ENCODE measurements at places on chromosomes 4 and X.

GRCh38 chr4:82988323-82988832 is 22.2 kb downstream of the LIN54 start:
- DNase-seq, result no peak

GRCh38 chrX:15751155-15751819 is 13.2 kb downstream of the CA5B start:
- DNase-seq, result no peak

DNA sequence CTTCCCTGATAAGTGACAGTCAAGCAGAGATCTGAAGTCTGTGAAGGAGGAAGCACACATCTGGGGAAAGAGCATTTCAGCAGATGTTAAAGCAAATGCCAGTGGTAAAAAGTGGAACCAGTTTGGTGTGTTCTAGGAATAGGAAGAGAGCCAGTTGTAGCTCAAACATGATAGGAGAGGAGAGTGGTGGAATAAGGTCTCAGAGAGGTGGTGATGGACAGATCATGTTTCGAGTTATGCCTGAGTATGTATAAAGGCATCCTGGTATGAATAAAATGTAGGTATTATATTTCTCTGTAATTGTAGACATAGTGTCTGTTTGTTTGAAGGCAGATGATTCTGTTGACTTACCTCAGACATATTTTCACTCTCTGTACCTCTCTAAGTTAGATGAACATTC is 89.1 kb downstream of the LARP7 start:
- no peak for DNase-seq

DNA sequence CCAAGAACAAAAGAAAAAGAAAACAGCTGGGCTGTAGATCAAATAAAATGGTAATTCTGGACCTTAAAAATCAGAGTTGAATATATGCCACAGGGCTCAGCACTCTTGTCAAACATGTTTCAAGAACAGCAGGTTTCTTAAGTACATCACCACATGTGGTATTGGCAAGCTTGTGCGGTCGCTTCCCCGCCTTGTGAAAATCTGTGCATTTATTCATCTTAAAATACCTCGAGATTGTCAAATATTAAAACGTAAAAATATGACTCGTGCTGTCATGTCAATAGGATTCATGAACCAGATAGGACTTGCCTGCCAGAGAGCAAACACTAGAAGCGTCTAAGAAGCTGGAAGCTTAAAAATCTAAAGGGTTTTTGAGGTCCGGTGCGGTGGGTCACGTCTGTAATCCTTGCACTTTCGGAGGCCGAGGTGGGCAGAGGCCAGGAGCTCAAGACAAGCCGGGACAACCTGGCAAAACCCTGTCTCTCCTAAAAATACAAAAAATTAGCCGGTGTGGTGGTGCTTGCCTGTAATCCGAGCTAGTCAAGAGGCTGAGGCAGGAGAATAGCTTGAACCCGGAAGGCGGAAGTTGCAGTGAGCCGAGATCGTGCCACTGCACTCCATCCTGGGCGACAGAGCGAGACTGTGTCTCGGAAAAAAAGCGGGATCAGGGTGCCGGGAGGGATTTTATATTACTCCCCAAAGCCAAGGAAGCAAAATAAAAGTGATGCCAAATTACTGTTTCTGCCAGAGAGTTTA is 40.2 kb upstream of the TMEM154 start:
- DNase-seq, result no peak

- DNase-seq, result no peak
Measured at GRCh38 chr4:113303315-113303714, 253.9 kb downstream of the ANK2 start.

- no peak for DNase-seq
Measured at GRCh38 chr4:751676-752075, 46.0 kb downstream of the PCGF3 start.

GRCh38 chr4:87949961-87950360 is 25.6 kb upstream of the SPP1 start:
- no peak for DNase-seq

DNA sequence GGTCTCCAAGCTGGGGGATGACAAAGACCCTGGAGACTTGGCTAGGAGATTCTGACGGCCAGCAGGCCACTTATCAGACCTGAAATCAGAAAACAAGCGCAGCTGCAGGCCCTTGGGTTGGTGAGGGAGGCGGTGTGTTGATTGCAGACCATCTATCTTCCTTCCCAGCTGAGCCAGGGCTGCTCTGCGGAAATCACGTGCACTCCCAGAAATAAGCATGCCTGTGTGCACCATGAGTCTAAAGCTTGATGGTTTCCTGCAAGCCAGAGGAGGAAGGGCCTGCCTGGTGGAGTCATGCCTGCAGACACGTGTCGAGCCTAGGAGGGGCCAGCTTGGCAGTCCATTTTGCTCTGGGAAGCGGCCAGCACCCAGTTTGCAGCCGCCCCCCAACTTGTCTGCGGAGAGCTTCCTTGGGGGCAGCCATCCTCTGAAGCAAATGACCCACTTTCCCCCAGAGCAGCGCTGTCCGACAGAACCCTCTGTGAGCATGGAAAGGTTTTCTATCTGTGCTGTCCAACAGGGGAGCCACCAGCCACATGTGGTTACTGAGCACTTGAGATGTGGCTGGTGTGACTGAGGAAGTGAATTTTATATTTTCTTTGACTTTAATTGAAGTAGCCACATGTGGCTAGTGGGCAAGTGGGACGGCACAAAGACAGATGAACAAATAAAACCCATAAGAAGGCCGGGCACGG is 175.7 kb upstream of the BCOR start:
- no peak for DNase-seq

- no peak for DNase-seq
Measured at GRCh38 chr4:28269426-28269825, 1408.8 kb downstream of the STIM2 start.

GRCh38 chr4:185799442-185799841 is 12.6 kb downstream of the SORBS2 start:
- no peak for DNase-seq

DNA sequence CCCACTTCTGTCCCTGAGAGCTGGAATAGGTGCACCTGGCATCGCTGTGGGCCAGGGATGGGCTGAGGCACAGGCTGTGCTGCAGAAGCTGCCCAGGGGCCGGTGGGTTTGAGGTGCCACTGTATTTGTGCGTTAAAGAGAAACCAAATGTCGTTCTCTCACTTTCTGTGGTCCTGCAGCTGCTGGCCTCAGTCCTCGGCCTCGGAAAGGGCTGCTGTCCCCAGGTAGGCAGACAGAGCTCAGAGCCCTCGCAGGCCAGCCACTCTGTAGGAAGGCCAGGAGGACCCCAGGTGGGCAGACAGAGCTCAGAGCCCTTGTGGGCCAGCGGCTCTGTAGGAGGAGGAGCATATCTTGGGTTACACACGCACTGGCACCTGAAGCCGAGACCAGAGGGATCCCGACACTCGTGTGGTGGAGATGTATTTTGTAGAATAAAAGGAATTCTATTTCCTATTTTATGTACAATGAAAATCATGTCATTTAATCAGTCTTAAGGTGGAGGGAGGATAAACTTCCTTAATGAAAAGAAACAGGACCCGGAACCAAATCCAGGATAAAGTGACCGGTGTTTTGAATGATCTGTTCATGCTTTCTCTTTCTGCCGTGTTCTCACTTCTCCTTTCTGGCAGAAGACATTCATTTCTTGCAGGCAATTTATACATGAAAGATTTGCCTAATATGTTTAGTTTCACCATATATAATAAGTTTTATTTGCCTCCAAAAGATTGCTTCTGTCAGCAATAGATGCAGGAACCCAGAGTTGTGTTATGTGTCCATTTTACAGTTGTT is 54.4 kb upstream of the HGFAC start:
- no peak for DNase-seq

- DNase-seq, result no peak
Measured at GRCh38 chr4:159010563-159011260, 92.2 kb upstream of the RAPGEF2 start.

- DNase-seq, result no peak
Measured at GRCh38 chr4:141642063-141642462, 5.7 kb downstream of the IL15 start.

DNA sequence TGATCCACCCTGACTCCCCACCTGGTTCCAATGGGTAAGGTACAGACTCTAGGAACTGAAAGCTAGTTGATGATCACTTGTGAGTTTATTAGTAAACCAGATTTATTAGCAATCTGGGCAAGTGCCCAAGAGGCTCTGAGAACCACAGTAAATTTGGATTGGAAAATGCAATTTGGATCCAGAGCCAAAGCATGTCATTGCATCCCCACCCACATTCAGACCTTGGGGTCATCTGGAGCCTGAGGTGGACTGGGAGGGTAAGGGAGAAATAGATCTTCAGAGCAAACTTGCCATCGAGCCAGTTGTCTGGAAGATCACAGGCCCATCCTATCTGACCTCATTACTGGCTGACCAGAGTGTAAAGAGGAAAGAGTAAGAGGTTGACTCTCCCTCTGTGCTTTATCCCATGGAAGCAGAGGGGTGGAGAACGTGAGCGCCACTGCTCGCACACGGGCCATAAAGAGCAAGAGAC is 78.7 kb upstream of the RASGEF1B start:
- no peak for DNase-seq

DNA sequence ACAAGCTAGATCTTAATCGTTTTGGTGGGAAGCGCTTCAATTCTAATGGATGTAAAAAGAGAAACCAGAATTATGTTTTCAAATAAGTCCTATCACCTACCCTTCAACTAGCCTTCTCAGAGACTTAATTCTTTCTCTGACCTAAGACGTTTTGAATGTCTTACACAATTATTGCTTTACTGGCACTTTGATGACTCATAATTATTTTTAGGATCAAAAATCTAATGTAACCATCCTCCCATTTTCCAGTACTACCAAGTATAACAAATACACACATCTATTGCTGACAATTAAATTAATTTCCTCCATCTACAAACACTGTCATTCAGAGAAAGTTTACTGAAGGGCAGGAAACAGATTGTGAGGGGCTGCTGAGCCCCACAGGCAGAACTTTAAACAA is 108.6 kb downstream of the PPP3CA start:
- no peak for DNase-seq

DNA sequence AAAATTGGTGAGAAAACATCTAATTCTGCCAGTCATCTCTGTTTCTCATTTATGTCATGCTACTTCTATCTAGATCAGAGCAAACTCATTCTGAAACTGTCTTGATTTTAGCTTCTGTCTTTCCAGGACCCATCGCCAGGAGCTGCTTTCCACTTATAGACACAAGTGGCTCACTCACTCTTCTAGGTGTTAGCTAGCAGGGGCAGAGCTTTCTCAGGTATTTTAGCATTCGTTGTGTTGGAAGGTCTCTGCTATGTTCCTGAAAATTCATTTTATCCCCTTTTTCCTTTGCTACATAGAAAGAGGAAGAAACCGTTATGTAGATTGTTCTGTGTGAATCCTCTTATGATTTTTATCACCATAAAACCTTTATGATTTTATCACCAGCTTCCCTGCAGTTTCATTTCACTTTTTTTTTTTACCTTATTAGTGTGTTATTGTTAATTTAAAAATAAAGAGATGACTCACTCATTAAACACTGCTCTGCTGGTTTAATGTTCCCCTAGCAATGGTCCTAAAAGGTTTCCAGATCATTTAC is 246.6 kb upstream of the AADAT start:
- DNase-seq, result no peak

DNA sequence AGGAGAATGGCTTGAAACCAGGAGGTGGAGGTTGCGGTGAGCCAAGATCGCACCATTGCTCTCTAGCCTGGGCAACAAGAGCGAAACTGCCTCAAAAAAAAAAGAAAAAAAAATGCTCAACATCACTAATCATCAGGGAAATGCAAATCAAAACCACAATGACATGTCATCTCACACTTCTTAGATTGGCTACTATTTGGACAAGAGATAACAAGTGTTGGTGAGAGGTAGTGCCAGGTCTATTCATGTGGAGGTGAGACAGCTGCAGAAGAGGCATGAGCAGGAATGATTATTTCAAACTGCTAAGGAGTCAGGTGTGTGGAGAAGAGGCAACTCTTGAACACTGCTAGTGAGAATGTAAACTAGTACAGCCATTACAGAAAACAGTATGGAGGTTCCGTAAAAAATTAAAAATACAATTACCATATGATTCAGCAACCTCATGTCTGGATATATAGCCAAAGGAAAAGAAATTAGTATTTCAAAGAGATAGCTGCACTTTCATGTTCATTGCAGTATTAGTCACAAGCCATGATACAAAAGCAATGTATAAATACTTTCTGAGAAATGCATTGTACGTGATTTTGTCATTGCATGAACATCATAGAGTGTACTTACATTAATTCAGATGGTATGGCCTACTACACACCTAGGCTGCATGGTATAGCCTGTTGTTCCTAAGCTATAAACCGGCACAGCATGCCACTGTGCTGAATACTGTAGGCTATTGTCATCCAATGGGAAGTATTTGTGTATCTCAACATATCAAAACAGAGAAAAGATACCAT is 75.3 kb downstream of the TMEM144 start:
- DNase-seq, result no peak

GRCh38 chr4:41763729-41764128 is 15.2 kb upstream of the PHOX2B start:
- DNase-seq, result no peak

DNA sequence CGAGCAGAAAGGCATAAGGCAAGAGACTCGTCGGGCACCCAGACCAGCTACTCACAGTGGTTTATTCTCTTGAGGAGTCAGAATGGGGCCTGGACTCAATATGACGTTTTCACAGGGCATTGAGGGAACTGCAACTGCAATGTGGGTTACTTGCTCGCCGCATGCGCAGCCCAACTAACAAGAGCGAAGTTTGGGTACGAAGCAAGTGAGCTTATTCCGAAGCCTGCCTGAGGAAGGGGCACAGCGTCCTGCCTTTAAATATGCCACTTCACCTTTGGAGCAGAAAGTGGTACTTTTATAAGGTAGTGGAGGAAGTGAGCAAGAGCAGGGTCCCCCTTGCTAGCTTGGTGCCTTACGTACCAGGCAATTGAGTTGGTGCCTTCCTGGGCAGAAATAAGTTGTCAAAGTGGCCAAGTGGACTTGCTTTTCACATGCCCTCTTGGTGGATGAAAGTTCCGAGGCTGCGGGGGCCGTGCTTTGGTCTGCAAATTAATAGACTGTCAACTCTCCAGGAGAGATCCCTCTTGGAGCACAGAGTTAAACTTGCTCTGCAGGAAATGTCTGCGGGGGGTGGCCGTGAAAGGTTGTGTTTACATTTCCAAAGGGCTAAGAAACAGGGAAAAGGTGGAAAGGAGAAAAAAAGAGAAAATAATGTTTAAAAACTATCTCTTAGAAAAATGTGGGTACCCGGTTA is 480.4 kb downstream of the TRIML1 start:
- no peak for DNase-seq

DNA sequence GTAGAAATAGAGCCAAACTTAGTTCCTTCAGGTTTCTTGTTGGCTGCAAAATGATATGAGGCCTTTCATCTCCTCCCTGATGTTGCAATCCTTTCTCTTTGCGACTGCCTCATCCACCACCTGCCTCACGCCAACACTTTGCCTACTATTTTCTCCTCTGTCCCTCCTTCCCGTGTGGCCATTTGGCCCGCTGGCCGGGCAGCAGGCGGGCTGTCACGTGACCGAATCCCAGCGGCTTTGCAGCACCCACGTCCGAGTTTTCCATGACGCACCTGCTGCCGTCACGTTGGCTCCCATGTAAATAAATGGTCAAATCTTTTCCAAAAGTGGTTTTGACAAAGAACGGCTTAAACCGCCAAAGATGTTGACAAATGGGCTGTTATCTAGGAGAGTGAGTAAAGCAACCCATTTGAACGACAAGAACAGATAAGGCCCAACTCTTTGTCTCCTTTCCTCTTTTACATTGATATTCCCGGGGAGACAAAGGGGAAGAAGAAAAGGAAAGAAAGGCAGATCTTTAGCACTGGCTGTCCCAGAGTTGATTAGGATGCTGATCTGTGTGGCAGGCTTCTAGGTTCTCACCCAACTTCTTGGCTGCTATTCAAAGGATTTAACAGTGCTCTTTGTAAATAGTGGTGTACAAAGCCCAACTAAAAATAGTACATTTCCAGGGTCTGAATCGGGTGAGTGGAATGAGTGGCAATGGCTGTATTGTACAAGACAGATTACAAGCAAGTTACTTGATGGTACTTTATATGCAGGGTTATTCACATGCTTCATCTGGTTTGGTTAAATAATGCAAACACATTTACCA is 174.2 kb upstream of the JADE1 start:
- DNase-seq, result no peak

All from stimulated activated CD4-positive, alpha-beta T cell treated with anti-CD3 and anti-CD28 coated beads, Interleukin-15, amount 100 ng/mL, for 1 hour (primary cell).